ENCODE measurements at places on chromosomes 2 and 18.

DNA sequence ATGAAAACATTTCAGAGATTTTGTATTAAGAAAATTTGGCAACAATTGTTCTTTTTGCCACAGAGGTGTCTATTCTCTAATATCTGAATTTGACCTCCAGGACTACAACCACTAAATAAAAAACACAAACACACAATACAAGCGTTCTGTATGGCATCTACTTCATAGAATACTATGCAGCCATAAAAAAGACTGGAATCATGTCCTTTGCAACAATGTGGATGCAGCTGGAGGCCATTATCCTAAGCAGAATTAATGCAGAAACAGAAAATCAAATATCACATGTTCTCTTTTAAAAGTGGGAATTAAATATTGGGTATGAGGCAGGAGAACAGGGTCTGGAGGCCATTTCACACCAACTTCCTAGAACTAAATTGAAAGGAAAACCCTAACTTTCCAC, 19.5 kb downstream of the SLC25A12 start:
- no peak for DNase-seq

- no peak for DNase-seq
Measured at GRCh38 chr2:34239511-34239910, 640.4 kb upstream of the FAM98A start.

DNA sequence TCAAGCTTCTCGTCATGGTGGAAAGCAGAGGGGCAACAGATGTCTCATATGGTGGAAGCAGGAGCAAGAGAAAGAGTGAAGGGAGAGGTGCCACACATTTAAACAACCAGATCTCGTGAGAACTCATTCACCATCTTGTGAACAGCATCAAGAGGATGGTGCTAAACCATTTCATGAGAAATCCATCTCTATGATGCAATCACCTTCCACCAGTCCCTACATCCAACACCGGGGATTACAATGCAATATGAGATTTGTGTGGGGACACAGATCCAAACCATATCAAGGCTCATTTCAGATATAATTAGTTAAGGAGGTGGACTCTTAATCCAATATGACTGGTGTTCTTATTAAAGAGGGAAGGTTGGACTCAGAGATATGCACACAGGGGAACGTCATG, 272.8 kb downstream of the KCNS3 start:
- no peak for DNase-seq

GRCh38 chr2:174844295-174844708, 80.0 kb upstream of the CHRNA1 start:
- DNase-seq, result no peak

- DNase-seq, result no peak
Measured at GRCh38 chr2:158184556-158185343, 83.1 kb downstream of the UPP2 start.

DNA sequence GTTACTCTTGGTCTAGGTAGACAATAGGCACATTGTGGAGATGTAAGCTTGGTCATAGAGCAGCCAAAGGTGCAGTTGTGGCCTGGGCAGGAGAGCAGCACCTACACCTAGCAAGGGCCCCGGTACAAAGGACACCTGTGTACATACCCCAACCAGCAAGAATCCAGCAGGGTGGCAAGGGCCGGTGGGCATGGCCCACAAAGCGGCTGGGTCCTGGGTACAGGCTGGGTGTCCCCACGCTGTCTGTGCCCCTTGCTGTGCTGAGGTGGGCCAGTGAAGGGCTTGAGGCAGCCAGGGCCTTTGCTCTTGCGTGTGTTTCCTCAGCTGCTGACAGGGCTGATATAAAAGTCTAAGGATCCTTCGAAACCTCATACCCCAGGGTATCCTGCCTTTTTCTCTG, 501.8 kb downstream of the EIPR1 start:
- no peak for DNase-seq

DNA sequence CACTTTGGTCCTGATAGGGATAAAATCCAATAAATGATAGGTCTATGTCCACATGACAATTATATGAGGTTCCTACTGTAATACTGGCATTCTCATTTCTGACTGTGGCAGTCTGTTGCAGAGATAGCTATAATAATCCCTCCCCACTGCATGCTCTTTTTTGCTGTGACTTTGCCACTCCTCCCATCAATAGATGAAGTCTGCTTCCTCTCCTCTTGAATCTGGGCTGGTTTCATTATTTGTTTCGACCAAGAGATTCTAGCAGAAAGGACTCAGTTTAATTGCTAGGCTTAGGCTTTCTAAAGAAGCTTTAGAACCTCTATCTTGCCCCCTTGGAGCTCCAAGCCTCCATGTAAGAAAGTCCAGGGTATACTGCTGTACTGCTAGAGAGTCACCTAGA, 23.3 kb upstream of the CREB1 start:
- DNase-seq, result no peak

DNA sequence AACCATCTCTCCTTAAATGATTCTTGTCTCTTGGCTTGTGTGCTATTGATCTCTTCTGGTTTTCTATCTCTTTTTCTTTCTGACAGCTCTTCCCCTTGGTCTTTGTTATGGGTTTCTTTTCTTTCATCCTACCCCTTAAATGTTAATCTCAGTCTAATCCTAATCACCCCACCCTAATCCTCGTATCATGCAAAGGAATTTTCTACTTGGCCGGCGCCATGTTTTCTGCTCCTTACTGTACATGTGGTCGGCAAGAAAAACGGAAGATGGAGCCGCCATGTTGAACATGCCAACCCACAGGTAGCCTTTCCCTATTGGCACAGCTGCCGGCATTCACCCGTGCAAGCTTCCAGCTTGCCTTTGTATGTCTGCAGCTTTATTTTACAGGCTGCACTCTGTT, 61.8 kb upstream of the VPS54 start:
- no peak for DNase-seq

DNA sequence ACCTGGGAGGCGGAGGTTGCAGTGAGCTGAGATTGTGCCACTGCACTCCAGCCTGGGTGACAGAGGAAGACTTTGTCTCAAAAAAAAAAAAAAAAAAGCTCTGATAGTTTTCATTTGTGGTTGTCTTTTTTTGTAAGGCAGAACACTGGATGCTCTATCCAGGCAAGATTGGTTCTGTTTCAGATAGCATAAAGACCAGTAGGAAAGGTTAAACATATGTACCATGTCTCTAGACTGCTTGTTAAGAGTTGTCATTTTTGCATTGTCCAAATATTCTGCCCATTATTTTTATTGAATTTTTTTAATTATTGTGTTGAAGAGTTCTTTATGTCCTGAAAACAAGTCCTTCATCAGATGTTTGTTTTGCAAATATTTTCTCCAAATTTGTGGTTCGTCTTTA, 60.0 kb downstream of the NCOA1 start:
- no peak for DNase-seq

- no peak for DNase-seq
Measured at GRCh38 chr2:185610301-185610700, 128.3 kb upstream of the FSIP2 start.

- DNase-seq, result no peak
Measured at GRCh38 chr18:7116001-7116730, 1.4 kb downstream of the LAMA1 start.
